ENCODE measurements at places on chromosomes 6 and 20.

- no peak for DNase-seq
Observed at GRCh38 chr6:12720310-12720709, 3.7 kb downstream of the PHACTR1 start.

GRCh38 chr6:26123675-26123946 lies 36.4 kb downstream of the HFE start:
- no peak for DNase-seq

GRCh38 chr6:139323511-139324300 lies 31.9 kb upstream of the TXLNB start:
- DNase-seq, result peak; percentile 71

DNA sequence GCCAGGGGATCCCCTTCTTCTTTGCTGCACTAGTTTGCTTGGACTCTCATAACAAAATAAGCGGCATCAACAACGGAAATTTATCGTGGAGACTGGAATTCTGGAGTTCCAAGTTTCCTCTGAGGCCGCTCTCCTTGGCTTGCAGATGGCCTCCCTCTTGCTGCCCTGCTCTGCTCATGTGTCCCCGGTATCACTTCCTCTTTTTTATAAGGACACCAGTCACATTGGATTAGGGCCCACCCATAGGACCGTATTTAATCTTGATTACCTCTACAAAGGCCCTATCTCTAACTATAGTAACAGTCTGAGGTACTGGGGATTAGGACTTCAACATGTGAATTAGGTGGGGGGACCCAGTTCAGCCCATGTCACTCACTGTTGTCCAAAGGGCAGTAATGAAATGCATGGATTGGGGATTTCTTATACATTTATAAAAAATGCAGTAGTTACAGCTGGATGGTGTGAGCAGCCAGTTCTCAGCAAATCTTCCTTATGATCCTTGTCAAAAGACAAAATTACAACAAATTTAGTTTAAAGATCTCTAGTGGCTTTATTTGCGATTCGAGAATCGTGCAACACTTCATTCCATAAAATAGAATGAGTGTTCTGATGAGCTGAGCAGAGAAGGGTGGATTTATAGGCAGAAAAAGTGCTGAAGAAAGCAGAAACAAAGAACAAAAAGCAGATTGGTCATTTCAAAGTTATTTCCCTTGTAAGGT lies 59.3 kb upstream of the AKAP12 start:
- DNase-seq, result no peak

- DNase-seq, result no peak
Observed at GRCh38 chr6:153966001-153966400, 73.0 kb upstream of the OPRM1 start.

DNA sequence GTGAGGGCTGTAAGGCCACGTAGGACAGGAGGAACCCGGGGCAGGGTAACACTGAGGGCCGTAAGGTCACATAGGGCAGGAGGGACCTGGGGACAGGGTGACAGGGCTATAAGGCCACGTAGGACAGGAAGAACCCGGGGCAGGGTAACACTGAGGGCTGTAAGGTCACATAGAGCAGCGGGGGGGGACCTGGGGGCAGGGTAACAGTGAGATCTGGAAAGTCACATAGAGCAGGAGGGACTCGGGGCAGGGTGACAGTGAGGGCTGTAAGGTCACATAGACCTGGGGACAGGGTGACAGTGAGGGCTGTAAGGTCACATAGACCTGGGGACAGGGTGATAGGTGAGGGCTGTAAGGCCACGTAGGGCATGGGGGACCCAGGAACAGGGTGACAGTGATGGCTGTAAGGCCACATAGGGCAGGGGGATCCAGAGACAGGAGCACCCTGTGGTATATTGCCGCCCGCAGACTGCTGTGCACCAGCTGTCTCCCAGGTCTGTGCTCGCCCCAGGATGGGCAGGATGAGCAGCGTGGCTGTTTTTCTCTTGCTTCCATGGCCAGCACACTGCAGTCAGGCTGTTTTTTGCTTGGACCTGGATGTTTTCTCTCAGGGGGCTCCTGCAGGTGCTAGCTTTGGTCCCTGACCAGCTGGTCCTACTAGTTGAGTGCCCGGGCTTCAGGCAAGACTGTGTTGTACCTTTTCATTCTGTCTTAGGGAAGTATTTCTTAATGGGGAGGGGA lies 55.7 kb downstream of the SYTL3 start:
- no peak for DNase-seq

GRCh38 chr6:37058084-37058586 lies 52.7 kb downstream of the FGD2 start:
- no peak for DNase-seq

GRCh38 chr6:49764571-49765236 lies 20.5 kb upstream of the CRISP3 start:
- no peak for DNase-seq

DNA sequence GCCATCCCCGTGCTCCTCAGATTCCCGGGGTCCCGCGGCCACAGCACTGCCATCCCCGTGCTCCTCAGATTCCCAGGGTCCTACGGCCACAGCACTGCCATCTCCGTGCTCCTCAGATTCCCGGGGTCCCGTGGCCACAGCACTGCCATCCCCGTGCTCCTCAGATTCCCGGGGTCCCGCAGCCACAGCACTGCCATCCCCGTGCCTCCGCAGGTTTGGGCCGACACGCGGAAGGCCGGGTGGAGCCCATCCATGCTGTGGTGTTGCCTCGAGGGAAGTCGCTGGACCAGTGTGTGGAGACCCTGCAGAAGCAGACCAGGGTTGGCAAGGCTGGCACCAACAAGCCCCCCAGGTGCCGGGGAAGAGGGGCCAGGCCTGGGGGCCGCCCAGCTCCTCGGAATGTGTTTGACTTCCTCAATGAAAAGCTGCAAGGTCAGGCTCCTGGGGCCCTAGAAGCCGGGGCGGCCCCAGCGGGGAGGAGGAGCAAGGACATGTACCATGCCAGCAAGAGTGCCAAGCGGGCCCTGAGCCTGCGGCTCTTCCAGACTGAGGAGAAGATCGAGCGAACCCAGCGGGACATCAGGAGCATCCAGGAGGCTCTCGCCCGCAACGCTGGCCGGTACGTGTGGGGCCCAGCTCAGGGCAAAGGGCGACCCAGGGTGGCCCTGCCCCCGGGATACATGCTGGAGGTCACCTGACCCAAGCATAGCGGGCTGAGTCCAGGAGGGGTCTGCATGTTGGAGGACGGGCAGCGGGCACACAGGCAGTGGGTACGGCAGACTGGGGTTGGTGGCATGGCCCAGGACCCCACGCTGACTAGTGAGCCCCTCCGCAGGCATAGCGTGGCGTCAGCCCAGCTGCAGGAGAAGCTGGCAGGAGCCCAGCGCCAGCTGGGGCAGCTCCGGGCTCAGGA lies 1.3 kb upstream of the LIME1 start:
- peak; percentile 62 for DNase-seq

DNA sequence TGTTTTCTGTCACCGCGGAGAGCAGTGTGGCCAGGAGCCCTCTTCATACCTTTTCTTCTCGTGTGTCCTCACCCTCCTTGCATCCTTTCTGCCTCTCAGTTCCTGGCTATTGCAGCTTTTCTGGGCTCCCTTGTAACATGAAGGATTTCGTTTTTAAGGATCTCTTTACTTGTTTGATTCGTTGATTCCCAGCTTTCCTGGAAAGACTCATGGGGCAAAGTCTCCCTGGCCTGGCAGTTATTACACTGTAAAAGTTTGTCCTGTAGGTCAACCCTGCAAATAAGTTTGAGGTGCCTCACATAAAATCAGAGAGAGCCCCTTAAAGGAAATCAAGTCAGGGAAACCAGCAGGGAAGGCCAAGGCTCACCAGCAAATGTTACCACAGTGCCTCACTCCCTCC lies 70.1 kb downstream of the ISM1 start:
- DNase-seq, result no peak

GRCh38 chr6:73542891-73543290 lies 22.1 kb upstream of the EEF1A1 start:
- no peak for DNase-seq

- no peak for DNase-seq
Observed at GRCh38 chr20:60361761-60362395, 403.7 kb downstream of the CDH26 start.

GRCh38 chr20:36405255-36405654 lies 99.1 kb downstream of the DLGAP4 start:
- no peak for DNase-seq

- peak; percentile 88 for DNase-seq
Observed at GRCh38 chr20:21315138-21315537, 12.0 kb downstream of the XRN2 start.

GRCh38 chr6:169906004-169906687 lies 154.7 kb downstream of the ERMARD start:
- peak; percentile 62 for DNase-seq

- DNase-seq, result no peak
Observed at GRCh38 chr20:528923-529604, 14.5 kb downstream of the CSNK2A1 start.

GRCh38 chr6:139029470-139030227 lies 1.1 kb downstream of the ABRACL start:
- DNase-seq, result peak; percentile 46

DNA sequence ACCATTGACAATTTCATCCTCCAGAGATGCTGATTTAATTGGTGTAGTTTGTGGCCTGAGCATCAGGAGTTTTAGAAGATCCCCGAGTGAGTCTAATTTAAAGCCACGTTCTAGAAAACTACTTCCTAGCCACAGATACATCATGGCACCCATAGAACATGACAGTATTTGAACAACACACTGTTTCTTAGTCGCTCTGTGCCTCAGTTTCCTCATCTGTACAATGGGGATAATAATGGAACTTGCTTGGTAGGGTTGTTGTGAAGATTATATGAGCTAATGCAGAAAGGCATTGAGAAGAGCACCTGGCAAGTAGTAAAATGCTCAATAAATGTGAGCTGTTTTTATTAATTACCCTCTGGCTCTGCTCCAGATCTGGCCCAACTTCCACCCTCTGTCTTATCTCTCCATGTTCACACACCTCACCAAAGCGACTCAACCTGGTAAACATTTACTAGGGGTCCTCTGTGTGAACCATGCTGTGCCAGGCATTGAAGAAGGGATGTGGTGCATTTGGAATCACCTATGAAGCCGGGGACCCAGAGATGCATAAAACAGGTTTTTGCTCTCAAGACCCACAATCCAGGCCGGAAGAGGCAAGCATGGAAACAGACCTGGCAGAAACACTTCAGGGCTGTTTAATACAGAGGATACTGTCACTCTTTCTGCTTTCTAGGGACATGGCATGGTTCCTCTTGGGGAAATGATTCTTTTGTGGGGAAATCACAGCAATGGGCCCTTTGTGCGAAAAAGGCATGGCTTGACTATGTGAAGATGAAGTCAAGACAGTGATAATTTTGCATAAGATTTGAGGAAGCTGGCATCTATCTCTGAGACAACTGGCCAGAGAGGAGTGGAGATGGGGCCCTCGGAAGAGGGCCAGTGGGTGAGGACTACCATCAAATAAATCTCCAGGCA lies 16.2 kb upstream of the MRPS18A start:
- DNase-seq, result no peak

- DNase-seq, result no peak
Observed at GRCh38 chr6:105646391-105646867, 243.5 kb upstream of the PREP start.

GRCh38 chr6:107125771-107126170 lies 10.5 kb upstream of the BEND3 start:
- peak; percentile 45 for DNase-seq

GRCh38 chr6:1351381-1352008 lies 37.9 kb upstream of the FOXF2 start:
- no peak for DNase-seq

DNA sequence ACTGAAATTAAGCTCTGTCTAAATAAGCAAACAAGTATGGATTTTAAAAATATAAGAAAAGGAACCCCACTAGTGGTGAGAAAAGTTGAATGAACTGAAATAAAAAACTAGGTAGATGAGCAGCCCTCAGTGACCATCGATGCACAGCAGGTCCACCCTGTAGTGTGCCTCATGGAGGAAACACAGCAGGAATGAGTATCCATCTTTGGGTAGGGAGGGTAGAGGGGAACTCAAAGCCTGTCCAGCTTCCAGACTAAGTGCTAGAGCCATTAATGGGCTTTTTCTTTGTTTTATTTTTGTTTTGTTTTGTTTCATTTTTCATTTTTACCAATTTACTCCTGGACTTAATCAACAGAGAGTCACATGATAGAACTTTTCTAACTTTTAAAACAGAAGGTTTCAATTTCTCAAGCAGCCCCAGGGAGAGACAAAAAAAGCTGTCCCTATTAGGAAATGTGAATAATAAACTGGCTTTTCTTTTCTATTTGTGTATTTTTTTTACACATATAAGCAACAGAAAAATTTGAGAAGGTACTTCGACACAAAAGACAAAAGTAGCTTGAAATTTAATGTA lies 700.6 kb downstream of the HACE1 start:
- no peak for DNase-seq

- DNase-seq, result no peak
Observed at GRCh38 chr6:56725254-56725653, 82.6 kb upstream of the DST start.

DNA sequence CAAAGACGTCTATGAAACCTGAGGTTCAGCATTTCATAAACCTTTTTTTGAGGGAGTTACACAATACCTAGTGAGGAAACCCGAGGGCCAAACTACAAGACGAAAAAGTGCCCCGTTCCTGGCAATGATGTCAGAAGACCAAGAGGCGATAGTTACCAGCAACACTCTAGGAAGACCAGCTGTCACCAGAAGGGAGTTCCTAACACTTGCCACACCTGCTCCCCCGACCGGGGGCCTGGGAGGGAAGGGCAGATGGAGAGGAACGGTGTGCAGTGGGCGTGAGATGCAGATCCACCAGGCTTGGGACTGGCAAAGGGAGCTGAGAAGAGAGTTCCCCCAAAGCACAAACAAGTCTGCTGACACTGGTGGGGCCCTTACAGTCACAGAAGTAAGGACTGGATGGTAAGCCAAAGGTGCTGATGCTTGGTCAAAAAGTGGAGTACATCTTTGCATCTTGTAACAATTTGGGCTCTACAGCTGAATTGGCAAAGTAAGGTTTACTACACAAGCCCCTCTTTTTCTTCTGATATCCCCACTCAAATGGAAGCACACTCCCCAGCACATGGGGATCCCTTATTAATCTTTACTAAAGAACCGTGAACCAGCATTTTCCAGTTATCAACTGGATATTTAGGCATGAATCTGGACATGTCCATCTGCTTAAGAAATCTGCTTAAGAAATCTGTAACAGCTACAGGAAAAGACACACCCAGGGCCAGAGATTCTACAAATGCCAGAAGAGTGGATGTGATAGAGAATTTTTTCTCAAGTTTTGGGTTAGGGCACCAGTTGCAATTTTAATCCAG lies 38.5 kb downstream of the PANK2 start:
- DNase-seq, result no peak

- DNase-seq, result no peak
Observed at GRCh38 chr20:53961527-53961926, 108.9 kb downstream of the BCAS1 start.

- DNase-seq, result peak; percentile 38
Observed at GRCh38 chr20:38674092-38674764, 50.1 kb upstream of the SLC32A1 start.

GRCh38 chr6:33949877-33950435 lies 146.2 kb upstream of the MLN start:
- DNase-seq, result no peak
